ENCODE measurements at places on chromosomes 12 and 14. TPM values are rescaled to one million over a fixed set of nuclear protein-coding genes. Genes with fewer than 3 reads are reported as not detected.

IAPP gene
- total RNA-seq = not detected

KRT77 gene
- not detected for total RNA-seq

GLS2 gene
- total RNA-seq = 0.66 TPM

PSME2 gene
- 29.9 TPM for total RNA-seq

NUMB gene
- total RNA-seq = 37.6 TPM
